ENCODE measurements at places on chromosomes 13 and 19.

DNA sequence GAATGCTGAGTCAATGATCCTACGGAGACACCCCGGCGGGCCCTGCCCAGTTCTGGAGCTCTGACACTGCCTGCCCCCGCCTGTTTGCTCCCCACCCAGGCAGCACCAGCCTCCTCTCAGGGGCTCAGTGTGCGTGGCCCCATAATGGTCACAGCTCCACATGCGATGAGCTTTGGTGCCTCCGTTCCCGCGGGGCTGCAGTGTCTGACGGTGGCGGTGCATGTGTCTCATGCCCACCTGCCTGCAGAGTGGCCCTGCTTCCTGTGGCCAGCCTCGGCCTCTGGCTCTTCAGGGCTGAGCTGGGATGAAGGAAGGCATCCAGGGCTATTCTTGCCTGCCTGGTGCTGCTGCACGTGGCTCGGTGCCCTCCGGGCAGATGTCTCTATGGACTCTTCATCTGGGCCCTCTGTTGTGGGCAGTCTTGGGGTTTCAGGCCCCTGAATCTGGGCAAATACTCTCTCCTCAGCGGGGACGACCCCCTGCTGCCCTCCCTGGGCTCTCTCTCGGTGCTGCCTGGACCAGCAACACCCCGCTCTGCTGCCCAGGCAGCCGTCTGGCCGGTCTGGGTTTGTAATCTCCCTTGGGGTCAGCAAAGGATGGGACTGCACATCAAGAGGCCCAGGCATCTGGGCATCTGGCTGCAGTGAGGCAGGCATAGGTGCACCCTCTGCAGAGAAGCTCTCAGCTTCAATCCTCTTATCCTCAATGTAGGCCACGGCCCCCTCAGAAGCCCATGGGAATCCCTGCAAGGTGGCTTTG, 19.3 kb upstream of the TMEM255B start:
- DNase-seq, result no peak

DNA sequence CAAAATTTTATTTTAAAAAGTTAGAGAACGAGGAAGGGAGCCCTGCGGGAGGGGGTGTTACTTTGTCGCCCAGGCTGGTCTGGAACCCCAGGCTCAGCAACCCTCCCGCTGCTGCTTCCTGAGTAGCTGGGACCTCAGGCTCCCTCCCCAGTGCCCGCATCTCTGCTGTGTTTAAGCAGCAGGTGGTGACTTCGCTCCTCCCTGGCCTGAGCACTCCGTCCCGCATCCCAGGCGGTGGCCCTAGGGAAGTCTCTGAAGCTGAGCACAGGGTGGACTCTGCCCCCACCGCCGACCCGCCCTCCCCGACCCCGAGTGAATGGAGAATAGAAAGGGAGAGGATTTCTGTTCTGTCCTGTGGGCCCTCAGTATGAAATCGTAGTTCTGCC, 30.5 kb downstream of the ZNF701 start:
- no peak for DNase-seq

- no peak for DNase-seq
Measured at GRCh38 chr13:90142251-90142650, 1205.2 kb upstream of the MIR17HG start.

DNA sequence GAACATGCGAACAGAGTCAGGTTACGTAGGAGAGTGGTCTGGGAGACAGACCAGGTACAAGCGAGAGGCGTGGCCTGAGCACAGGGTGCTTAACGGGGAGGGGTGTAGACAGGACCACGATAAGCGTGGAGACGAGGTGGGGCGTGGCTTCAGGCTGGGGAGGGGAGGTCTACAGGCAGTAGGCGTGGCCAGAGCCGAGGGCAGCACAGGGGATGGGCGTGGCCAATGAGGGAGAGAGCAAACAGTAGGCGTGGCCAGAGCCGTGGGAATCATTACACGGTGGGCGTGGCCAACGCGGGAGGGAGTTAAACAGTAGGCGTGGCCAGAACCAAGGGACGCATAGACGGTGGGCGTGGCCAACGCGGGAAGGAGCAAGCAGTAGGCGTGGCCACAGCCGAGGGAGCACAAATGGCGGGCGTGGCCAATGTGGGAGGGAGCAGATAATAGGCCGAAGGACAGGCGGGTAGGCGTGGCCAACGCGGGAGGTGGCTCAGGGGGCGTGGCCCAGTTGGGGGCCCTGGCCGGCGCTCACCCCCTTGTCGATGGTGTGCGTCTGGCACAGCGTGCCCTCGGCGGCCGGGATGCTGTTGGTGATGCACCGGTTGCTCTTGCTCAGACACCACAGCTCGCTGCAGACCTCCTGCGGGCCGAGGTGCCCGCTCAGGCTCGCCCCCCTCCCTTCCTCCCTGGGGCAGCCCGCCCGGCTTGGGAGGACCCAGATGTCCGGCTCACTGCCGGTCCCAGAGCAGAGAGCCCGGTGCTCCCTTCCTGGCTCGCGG, 15.2 kb upstream of the MYO1F start:
- DNase-seq, result peak; percentile 93

DNA sequence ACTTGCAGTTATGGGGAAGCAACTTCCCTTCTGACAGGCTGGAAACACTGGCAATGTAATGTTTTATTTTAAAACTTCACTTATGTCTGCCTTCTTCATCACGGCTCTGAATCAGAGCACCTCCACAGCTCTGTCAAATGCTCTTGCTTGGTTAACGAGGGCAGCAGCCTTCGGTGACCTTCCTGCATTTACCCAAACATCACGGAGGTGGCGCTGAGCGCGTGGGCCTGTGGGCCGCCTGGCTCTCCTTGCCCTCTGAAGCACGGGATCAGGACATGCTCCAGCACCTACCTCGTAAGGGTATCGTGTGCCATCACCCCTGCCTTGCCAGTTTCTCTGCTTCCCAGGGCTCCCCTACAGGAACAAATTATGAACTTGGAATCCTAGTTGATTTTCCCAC, 310.0 kb downstream of the TEX29 start:
- DNase-seq, result peak; percentile 21

DNA sequence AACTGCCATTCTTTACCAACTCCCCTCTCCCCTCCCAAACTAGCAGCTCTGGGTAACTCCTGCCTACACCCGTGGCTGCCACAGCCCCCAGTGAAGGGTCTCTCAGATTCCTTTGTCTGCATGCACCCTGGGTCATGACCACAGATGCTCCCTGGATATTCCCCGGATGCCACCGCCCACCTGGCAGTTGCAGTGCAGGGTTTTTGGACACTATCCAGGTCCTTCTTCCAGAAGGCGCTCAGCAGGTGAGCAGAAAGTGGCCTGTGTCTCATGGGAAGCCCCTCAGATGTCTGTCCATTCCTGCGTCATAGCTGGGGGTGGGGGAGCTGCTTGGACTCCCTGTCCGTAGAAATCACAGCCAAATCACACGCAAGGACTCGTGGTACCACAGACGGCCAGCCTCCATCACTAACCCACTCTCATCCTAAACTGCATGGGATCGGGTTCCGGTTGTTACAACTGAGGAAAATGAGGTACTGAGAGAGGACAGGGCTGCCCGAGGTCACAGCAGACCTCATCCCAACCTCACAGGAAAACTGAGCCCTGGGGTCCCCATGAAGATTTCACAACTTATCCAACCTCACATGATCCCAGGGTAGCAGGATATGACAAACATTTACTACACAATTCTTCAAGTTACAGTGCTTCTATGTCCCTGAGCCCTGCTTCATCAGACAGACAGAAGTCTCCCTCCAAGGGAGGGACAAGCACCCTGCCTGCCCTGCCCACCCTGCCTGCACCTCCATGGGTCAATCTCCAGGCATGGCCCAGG, 38.6 kb downstream of the ELL start:
- DNase-seq, result no peak

- DNase-seq, result no peak
Measured at GRCh38 chr19:38727868-38728660, 16.2 kb downstream of the CAPN12 start.

DNA sequence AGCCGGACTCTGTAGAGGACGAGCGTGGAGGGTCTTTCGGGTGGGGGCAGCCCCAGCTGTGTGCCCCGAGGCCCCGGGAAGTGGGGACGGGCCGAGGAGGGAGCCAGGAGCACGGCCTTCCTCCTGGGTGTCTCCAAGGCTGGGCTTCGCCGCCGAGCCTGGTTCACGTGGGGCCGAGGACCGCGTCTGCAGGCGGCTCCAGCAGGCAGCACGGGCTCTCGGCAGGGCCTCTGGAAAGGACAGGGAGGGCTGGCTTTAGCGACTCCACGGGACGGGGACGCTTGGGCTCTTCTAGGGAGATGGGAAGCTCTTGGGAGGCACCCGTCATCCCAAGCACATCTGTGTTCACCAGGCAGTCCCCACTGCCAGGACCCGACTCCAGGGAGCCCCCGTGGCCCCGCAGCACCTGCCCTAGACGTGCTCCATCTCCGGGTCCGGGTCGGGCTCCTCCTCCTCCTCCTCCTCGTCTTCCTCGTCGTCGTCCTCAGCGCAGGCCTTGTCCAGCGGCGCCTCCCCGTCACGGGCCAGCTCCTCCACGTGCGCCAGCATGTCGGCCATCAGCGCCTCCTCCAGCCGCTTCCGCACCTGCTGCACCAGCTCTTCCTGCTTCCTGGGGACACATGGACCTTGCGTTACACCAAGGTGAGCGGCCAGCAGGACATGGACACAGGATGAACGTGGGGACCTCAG, 9.9 kb upstream of the MEX3D start:
- no peak for DNase-seq

- peak; percentile 32 for DNase-seq
Measured at GRCh38 chr13:39942552-39943273, 287.3 kb downstream of the COG6 start.

DNA sequence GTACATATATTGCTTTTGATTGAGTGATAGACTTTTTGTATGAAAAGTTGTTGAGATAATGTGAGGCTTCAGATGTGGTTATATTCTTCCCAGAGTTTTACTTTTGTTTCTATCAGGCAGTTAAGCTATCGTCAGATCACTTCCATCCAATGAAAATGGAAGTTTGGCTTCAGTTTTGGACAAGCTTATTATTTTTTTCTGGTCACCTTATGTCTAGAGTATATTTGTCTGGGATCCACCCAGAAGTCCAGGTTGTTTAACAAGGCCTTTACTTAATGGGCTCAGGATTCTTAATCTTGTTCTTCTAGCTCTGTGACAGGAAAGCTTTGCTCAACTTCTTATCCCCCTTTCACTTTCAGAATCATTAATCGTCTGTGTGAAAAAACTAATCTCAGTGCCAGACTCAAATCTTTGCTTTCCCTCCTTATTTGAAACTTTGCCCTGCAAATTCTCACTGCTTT, 150.9 kb downstream of the PDS5B start:
- DNase-seq, result no peak

- no peak for DNase-seq
Measured at GRCh38 chr13:28475916-28476725, 18.8 kb downstream of the FLT1 start.

- DNase-seq, result peak; percentile 57
Measured at GRCh38 chr19:21202865-21203494, 61.1 kb downstream of the ZNF431 start.

GRCh38 chr19:5113633-5114586, 145.0 kb downstream of the KDM4B start:
- no peak for DNase-seq

DNA sequence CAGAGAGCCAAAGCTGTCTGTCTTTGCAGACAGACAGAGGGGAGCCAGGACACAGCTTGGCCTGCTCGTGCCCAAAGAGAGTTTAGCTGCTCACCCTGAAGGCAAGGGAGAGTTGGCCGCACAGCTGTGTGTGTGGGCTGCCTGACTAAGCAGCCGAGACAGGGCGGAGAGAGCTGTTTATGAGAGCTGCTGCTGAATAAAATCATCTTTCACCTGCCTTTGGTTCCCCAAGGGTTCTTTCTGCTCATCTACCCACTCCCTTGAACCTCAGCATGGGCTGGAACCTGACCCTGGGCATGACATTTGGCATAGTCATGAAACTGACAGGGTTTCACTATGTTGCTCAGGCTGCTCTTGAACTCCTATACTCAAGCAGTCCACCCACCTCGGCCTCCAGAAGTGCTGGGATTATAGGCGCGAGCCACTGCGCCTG, 98.2 kb downstream of the RBM26 start:
- no peak for DNase-seq

DNA sequence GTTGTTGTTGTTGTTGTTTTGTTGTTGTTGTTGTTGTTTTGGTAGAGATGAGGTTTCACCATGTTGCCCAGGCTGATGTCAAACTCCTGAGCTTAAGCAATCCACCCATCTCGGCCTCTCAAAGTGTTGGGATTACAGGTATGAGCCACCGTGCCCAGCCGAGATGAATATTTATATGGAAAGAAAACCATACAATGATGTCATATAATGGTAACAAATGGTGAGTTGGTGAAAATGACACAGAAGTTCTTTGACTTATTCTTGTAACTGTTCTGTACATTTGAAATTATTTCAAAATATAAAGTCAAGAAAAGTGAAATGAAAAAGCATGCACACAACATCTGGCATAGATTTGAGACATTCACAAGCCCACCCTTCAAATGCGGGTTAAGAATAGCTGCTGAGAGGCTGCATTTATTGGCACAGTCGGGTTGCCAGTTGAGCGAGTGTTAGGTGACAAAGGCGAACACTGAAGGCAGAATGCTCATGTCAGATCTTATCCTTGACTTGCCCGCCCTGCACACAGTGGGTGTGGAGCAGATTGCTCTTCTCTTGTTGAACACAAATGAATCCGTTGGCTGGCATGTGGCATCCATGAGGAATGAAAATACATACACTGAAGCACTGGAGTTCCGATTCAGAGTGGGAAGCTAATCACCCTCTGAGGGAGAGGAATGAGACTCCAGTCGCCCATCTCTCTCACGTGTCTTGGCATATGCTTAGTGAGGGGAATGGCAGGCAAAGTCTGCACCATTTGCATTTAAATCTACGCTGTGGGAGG, 15.8 kb upstream of the UBE2S start:
- DNase-seq, result no peak

DNA sequence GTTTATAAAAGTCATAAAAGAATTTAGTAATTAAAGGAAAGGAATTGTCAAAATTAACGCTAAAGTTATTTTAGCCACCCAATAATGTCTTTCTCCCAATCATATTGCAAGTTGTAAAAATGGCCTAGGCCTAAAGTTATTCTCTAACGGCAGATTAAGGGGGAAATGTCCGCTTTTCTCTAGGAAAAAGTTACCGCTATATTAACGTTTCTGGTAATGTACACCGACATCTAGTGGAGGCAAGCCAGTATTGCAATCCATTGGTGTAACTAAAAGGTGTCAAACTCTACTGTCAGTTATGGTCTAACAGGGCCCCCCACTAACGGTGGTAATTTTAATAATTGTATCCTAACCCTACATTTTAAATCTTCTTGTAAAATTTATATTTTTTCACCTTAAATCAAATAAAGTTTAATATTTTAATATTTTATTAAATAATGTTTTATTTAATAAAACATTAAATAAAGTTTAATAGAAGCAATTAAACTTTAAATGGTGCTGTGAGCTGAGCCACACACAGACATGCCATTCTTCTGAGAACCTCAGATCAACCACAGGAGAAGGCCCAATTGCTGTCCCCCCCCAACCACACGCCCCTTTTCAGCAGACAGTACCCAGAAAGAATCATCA, 35.9 kb upstream of the ZSCAN5A start:
- DNase-seq, result peak; percentile 65

All from left kidney (tissue), 8 donors.